ENCODE measurements at places on chromosomes 3 and 15. TPM values are rescaled to one million over a fixed set of nuclear protein-coding genes. Genes with fewer than 3 reads are reported as not detected.

ISLR2 gene
- total RNA-seq, result not detected

CCDC39 gene
- under 0.01 TPM for total RNA-seq

ASB14 gene
- not detected for total RNA-seq

TGM5 gene
- total RNA-seq, result not detected

SEC62 gene
- total RNA-seq, result 49.9 TPM

ABHD6 gene
- 10.0 TPM for total RNA-seq

SH2D7 gene
- total RNA-seq, result not detected

TRPM1 gene
- not detected for total RNA-seq

LDHAL6B gene
- total RNA-seq, result not detected

CYP1A1 gene
- under 0.01 TPM for total RNA-seq

IL16 gene
- total RNA-seq, result 5.0 TPM

SEMA3G gene
- total RNA-seq, result under 0.01 TPM

IQCF5 gene
- not detected for total RNA-seq

CCR9 gene
- not detected for total RNA-seq

P2RY1 gene
- 7.6 TPM for total RNA-seq

FOXB1 gene
- not detected for total RNA-seq

SMCO1 gene
- total RNA-seq, result not detected

ITPKA gene
- 3.9 TPM for total RNA-seq

RLBP1 gene
- total RNA-seq, result not detected

CD200 gene
- total RNA-seq, result 0.17 TPM

COLQ gene
- 0.26 TPM for total RNA-seq

AMT gene
- 2.6 TPM for total RNA-seq

ANKRD63 gene
- not detected for total RNA-seq

TRIM69 gene
- 40.1 TPM for total RNA-seq

FAM81A gene
- total RNA-seq, result 0.33 TPM

COL6A5 gene
- under 0.01 TPM for total RNA-seq

GABRG3 gene
- total RNA-seq, result not detected

TRIM42 gene
- not detected for total RNA-seq
